ENCODE measurements at places on chromosomes 1 and 21.

GRCh38 chr21:34737115-34737514, 68.3 kb downstream of the CLIC6 start:
- no peak for DNase-seq

DNA sequence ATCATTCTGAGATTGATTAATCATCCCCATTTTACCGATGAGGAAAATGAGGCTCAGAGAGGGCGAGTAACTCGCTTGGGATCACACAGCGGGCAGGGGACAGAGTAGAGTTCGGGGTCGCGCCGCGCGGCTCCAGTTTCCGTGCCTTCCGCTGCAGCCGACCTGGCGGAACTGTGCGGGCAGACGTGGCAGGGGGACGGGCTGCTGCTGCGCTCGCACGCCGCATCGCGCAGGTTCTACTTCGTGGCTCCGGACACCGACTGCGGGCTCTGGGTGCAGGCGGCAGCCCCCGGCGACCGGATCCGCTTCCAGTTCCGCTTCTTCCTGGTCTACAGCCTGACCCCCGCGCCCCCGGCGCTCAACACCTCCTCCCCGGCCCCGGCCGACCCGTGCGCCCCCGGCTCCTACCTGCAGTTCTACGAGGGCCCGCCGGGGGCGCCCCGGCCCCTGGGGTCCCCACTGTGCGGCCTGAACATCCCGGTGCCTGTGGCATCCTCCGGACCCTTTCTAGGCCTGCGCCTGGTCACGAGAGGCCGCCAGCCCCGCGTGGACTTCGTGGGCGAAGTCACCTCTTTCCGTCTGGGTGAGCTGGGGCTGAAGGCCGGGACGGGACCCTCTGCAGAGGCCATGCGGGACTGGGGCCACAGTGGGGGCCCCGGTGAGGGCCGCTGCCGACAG, 2.3 kb downstream of the LDLRAD2 start:
- DNase-seq = peak; percentile 22

DNA sequence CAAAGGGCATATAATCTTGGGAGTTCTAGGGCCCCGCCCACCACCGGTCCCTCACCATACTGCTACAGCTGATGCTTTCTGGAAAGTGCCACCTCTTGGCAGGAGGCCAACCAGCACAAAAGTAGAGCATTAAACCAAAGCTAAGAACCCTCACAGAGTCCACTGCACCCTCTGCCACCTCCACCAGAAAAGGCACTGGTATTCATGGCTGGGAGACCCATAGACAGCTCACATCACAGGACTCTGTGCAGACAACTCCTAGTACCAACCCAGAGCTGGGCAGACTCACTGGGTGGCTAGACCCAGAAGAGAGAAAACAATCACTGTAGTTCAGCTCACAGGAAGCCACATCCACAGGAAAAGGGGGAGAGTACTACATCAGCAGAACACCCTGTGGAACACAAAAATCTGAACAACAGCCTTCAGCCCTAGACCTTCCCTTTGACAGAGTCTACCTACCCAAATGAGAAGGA, 10.8 kb downstream of the THEM4 start:
- peak; percentile 79 for DNase-seq

DNA sequence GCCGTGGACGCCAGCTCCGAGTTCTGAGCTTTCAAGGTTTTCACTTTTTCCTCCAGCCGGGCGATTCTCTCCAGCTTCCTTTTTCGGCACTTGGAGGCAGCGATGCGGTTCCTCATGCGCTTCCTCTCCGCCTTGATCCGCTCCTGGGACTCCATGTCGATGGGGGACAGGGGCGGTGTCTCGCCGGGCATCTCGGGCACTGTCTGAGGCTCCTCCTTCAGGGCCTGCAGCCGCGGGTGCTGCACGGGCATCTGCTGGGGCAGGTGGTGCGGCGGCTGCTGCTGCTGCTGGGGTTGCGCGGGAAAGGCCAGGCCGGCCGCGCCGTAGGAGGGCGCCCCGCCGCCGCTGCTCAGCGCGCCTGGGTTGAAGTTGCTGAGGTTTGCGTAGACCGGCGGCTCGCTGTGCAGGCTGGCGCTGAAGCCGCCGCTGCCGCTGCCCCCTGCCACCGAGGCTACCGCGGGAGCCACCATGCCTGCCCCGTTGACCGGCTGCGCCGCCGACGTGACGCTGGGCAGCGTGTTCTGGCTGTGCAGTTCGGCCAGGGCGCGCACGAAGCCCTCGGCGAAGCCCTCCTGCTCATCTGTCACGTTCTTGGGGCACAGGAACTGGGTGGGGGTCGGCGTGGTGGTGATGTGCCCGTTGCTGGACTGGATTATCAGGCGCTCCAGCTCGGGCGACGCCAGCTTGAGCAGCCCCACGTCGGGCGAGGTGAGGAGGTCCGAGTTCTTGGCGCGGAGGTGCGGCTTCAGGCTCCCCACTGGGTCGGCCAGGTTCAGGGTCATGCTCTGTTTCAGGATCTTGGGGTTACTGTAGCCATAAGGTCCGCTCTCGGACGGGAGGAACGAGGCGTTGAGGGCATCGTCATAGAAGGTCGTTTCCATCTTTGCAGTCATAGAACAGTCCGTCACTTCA, 1.4 kb downstream of the JUN start:
- DNase-seq = peak; percentile 63

DNA sequence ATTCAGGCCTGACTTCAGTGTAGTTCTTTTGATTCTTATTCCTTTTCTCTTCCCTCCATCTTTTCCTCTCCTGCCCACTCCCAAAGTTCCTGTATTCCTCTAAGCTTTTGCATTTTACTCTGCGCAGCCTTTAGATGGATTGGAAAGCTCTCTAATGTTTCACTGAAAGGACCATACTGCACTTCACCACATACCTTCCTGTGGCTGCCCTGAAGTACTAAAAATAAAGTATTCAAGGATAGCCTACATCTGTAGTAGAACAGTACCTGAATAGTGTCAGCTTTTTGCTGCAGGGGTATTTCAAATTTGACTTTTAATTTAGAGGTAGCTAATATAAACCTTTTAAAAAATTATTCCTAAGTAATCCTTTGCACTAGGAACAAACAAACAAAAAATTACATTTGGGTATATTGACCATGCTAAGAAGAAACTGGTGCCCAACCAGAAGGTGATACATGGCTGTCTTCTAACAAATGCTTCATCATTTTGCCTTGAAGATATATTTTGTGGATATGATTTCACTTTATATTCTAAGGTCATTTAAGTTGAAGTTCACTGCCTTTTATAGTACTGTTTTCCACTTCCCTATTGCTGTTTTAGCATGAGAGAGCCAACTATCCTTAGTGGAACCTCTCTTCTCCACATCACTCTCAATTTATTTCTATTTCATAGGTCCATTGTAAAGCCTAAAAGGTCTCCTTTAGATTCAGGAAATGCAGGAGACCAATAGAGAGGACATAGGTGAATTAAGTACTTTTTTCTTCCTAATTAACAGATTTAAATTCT, 22.8 kb downstream of the FAM20B start:
- no peak for DNase-seq

- no peak for DNase-seq
Observed at GRCh38 chr1:156346636-156347035, 8.3 kb downstream of the TSACC start.

- DNase-seq = no peak
Observed at GRCh38 chr1:163038928-163039706, 30.0 kb upstream of the RGS4 start.

- no peak for DNase-seq
Observed at GRCh38 chr21:39633770-39634181, 21.0 kb downstream of the B3GALT5 start.

- DNase-seq = no peak
Observed at GRCh38 chr1:67169496-67169895, 3.2 kb downstream of the IL23R start.

DNA sequence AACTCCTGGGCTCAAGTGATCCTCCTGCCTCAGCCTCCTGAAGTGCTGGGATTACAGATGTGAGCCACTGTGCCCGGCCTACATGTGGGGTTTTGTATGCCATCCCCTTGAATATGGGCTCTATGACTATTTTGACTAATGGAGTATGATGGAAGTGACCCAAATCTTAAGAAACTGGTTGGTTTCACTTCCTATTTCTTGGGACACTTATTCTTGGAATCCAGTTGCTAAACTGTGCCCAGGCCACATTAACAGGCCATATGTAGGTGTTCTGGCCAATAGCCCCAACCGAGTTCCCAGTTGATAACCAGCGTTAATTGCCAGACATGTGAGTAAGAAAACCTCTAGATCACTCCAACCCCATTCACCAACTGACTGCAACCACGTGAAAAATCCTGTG, 36.3 kb upstream of the CLIC4 start:
- DNase-seq = peak; percentile 14

DNA sequence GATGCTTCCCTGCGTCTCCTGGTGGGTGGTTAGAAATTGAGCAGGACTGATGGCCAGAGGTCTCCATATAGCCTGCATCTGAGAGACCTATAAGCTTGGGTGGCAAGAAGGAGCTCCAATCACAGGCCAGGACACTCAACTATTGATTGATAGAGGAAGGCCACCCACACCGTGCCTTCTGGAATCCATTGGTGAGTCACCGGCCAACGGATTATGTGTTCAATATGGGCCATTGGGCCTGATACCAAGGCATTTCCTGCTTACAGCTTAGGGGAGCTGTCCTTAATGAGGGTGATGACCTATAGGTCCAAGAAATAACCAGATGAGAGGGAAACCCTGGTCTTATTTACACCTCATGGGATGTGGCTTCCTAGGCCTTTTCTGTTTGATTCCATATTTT, 115.1 kb downstream of the PLPP3 start:
- DNase-seq = no peak

GRCh38 chr1:184747089-184747955, 7.3 kb downstream of the EDEM3 start:
- DNase-seq = no peak

- no peak for DNase-seq
Observed at GRCh38 chr21:16969636-16970035, 543.2 kb upstream of the CXADR start.

GRCh38 chr1:5978452-5978851, 13.8 kb downstream of the NPHP4 start:
- no peak for DNase-seq

DNA sequence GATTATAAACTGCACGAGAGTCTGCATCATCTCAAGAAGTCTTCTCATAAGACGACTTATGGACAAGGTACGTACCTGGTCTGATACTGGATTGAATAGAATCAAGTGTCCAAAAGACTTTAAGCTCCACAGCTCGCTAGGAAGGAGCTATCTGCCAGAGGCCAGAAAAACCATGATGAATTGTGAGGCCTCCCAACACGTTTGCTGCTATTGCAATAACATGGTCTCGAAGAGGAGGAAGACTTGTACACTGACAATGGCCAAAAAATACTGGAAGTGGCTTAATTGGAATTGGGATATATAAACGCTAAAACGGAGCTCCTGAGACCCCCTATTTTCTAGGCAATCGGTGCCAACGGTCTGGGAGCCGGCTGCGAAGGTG, 534 bp downstream of the DNAJC28 start:
- DNase-seq = no peak

DNA sequence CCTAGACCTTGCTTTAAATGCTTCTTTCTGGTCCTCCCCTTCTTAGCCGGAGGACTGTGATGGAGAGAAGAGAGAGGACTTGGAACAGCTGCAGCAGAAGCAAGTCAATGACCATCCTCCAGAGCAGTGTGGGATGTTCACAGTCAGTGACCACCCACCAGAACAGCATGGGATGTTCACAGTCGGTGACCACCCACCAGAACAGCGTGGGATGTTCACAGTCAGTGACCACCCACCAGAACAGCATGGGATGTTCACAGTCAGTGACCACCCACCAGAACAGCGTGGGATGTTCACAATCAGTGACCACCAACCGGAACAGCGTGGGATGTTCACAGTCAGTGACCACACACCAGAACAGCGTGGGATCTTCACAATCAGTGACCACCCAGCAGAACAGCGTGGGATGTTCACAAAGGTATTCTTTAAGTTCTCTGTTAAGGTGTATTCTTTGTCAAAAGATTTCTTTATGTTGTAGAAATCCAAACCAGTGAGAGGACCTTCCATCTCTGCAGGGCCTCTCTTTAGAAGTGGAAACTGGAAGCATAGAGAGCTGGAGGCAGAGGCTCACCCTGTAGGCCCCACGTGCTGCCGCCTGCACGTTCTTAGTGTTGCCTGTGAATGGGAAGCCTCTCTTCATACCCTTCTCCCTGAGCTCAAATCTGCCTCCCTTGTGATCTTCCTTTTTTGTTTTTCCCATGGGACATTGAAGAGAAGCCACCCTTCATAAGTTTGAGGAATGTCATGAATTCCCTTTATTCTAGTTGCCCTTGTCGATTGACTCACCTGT, 10.6 kb downstream of the PCNT start:
- DNase-seq = no peak

- no peak for DNase-seq
Observed at GRCh38 chr21:31772674-31773555, 41.0 kb upstream of the SCAF4 start.

- DNase-seq = no peak
Observed at GRCh38 chr1:168735974-168736373, 7.0 kb upstream of the DPT start.

- no peak for DNase-seq
Observed at GRCh38 chr1:39283858-39284257, 79.4 kb downstream of the MACF1 start.

DNA sequence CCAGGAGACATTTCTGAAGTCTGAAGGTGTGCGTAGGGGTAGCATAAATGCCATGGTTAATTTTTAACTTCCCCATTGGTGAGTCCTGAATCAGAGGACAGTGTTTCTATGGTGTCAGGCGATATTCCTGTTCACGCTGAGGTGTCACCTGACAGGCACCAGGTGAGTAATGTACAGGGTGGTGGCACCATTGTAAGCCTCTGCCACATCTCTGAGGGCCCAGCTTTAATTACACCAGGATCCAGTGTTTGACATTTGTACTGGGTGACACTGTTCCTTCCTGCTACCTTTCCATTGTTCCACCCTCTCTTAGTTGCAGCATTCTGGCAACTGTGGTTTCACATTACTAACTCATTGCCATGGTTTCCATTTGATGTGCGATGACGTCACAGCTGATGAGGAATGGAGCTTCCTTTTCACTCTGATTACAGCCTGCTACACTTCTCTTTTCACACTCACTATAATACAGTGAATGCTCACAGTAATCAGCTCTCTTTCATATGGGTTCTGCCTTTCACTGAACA, 40.6 kb upstream of the MARK1 start:
- DNase-seq = no peak

- DNase-seq = no peak
Observed at GRCh38 chr1:180169640-180170195, 15.0 kb downstream of the QSOX1 start.

DNA sequence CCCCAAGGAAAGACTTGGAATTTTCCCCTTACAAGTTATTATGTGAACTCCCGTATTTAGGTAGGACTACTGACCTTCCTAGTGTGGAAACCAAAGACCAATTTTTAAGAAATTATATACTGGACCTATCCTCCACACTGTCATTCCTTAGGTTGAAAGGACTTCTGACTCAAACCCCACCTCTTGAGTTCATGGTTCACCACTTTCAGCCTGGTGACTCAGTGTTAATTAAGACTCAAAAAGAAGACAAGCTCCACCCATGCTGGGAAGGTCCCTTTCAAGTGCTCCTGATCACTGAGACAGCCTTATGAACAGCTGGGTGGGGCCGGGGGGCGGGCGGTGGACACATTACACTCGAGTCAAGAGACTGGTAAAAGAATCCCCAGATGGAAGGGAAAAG, 113.2 kb downstream of the LRRC53 start:
- DNase-seq = no peak

GRCh38 chr1:178465011-178465410, 31.8 kb downstream of the CLEC20A start:
- DNase-seq = no peak

All from CD4-positive, alpha-beta T cell treated with Interleukin-4 for 1 hour (primary cell).